T-helper 9 cell (primary cell): ENCODE measurements at places on chromosomes 7 and 10.

DNA sequence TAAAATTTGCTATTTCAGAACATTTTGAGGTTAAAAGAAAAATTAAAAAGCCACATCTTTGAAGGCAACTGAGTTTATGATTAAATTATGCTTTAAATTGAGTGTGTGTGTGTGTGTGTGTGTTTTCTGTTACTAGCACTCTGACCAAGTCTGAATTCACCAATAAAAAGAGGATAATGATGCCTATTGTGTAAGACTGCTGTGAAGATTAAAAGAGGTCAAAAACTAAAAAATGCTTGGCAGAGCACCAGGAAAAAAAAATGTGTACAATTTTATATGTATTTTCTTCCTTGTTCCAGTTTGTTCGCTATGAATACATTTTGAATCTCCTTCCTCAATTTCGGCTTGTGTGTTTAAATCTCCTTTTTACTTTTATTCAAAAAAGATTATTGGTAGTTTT, 316.6 kb upstream of the MAGI2 start:
- no peak for DNase-seq

GRCh38 chr7:1964913-1965578, 267.7 kb downstream of the MAD1L1 start:
- DNase-seq, result no peak

DNA sequence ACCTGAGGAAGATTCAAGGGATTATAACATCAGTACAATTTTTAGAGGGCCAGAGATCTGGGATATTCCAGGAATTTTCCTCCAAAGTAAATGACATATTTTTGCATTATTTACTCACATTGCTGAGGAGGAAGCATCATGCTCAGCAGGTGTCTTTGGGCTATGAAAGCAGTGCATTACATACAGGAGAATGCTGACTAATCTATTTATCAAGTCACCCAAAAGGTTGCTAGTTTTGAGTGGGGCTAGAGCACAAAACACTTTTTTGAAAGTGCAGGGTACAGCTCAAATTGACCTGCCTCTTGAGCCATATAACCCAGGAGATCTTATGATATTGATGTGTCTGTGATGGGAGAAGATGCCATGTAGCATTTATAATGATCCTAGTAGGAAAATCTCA, 603.1 kb downstream of the POM121L12 start:
- no peak for DNase-seq

GRCh38 chr10:14453593-14453992, 122.9 kb upstream of the FRMD4A start:
- DNase-seq, result no peak

DNA sequence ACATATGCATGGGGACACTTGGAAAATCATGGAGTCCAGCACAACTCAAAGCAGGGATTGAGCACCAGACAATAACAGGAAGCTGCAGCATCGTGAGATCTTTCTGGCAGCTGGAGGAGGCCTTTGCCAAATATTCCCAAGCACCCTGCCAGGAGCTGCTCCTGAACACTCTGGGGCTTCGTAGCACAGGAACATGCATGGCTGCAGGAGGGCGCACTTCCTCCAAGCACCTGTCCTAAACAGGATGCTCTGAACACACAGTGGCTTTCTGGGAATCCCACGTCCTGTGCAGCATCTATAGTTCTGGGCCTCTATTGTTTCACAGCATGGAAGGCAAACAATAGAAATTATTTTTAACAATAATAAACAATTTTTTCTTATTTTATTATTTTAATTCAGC, 4.1 kb downstream of the ABLIM1 start:
- DNase-seq, result no peak

- no peak for DNase-seq
These were observed 100.5 kb downstream of the FGFR2 start for GRCh38 chr10:121497513-121498470.

GRCh38 chr7:132825932-132826835, 249.9 kb upstream of the PLXNA4 start:
- no peak for DNase-seq

DNA sequence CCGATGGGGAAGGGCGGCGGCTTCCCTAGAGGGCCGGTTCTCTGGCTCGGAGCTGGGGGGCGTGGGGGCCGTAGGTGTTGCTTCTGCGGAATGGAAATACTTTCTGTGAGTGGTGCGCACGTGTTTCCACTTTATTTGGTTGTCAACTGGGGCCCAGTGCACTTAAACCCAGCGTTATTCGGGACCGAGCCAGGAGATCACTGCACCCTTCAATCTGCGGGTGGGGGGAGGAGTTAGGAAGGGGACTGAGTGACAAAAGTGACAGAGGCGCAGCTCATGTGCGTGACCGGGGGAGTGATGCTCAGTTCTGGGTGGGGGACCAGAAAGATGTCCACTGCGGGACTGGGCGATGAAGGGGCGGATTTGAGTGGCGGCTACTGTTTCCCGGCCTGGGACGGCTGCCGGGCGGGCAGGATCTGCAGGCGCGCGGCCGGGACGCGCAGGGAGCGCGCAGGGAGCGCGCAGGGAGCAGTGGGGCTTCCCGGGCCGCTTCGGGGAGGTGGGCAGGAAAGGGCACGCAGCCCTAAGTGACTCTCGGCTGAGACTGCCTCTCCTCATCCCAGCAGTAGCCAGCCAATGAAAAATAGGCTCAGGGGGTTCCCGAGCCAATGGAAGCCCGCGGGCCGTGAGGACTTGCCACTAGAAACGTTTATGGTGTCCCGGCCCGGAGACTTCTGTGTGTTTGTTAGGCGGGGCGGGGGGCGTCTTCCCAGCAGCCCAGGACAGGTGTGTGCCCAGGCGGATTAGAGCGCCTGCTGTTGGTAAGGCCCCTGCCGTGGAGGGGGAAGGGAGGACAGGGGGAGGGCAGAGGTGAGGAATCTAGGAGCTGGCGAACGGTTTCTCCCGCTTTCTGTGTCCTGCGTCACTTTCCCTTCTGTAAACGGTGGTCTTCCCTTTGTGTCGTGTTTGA, 54.3 kb upstream of the KDM7A start:
- DNase-seq, result peak; percentile 33

GRCh38 chr10:72079356-72079755, 9.0 kb downstream of the SPOCK2 start:
- DNase-seq, result peak; percentile 59

GRCh38 chr7:25895792-25896171, 256.2 kb upstream of the NFE2L3 start:
- DNase-seq, result no peak

- no peak for DNase-seq
These were observed 110.2 kb downstream of the CHN2 start for GRCh38 chr7:29304756-29305155.

GRCh38 chr7:44375236-44375699, 49.9 kb upstream of the CAMK2B start:
- no peak for DNase-seq

DNA sequence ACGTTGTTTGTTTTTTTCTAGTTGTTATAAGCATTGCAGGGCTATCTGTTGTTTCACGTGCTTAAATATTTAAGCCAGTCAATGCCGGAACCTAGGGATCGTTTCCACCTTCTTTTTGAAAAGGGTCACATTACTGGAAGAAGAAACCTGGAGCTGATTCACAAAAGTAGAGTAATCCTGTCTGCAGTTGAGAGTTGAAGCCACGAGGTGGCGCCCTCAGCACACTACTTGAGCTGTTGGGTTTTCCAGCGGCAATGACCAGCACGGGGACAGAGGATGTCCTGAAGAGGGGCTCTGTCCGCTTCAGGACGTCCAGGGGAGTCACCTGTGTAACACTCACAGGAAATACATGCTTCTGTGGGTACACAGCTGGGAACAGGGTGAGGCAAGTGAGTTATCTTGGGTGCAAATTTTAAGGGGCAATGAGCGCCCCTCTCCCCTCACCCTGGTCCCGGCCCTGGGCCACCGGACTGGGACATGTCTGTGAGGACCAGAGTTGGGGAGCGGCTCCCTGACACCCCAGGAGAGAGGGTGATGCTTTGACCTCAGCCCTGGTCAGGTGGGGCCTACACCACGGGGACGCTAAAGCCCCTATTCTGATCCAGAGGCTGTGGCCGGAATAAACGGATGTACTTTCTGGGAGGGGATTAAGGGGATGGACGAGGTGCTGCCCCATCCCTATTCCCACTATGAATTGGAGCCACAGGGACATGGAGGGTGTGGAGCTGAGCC, 26.3 kb upstream of the WDFY4 start:
- peak; percentile 41 for DNase-seq

DNA sequence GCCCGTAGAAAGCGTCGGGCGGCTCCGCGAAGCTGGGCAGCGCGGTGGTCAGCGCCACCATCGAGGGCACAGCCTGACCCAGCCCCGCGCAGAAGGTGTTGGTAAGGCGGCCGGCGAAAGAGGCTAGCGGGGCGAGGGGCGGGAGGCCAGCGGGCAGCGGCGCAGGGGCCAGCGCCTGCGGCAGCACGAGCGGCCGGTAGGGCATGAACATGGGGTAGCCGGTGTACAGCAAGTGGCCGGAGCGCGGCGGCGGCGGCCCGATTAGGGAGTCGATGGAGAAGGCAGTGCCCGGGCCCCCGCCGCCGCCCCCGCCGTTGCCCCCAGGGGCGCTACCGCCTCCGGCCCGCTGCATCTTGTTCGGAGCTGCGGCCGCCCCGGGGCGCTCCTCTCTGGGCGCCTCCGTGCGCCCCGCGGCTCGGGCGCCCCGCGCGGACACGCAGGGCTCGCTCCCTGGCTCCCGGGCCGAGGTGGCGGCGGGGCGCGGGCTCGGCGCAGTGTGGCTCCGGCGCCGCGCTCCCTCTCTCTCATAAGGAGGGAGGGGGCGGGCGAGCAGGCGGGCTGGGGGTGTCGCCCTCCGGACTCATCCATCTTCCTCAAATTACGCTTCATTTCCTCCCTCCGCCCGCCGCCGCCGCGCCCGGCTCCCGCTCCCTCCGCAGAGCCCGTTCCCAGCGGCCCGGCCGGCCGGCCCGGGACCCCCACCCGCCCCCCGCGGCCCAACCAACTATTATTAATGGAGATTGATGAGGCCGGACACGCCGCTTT, at the start of gene GBX1:
GBX1 (minus strand) TSS at position 498 of the 765 bp plus-strand sequence; CDS start at position 352, 146 bp downstream.
- peak; percentile 24 for DNase-seq

DNA sequence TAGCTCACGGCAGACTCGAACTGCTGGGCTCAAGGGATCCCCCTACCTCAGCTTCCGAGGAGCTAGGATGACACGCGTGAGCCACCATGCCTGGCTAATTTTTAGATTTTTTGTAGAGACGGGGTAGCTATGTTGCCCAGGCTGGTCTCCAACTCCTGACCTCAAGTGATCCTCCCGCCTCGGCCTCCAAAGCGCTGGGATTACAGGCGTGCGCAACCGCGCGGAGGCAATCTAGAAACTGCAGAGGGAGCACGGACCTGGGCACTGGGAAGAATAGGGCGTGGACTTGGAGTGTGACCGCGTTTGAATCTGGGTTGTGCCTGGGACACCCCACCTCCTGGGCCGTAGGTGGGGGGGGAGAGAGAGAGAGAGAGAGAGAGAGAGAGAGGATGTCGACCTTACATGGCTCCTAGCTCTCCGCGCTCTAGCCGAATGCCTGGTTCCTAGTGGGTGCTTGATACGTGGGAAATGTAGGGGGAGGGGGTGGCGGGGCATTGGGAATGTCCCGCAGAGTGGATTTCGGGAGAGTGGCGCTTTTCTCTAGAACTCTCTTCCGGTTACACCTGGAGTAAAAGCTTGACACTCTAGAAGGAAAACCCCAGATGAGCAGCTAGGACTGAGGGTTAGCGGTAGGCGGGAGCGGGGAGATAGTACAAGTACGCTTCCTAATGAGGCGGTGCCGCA, 1.2 kb upstream of the MAP3K8 start:
- DNase-seq, result no peak

DNA sequence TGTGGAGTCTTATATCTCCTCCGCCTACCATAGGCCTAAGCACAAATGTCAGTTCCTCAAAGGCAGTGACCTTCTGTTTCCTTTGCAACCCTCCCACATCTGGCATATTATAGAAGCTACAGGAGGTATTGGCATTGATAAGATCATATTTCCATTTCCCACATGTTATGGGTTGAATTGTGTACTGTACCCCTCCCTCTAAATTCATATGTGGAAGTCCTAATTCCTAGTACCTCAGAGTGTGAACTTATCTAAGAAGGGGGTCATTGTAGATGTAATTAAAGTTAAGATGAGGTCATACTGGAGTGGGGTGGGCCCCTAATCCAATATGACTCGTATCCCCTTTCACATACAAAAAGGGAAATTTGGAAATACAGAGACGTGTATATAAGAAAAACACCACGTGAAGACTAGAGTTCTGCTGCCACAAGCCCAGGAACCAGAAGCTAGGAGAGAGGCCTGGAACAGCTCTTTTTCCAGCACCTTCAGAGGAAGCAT, 6.1 kb upstream of the LAMB4 start:
- DNase-seq, result no peak

GRCh38 chr7:143407287-143408251, 1.1 kb downstream of the EPHA1 start:
- DNase-seq, result peak; percentile 28

DNA sequence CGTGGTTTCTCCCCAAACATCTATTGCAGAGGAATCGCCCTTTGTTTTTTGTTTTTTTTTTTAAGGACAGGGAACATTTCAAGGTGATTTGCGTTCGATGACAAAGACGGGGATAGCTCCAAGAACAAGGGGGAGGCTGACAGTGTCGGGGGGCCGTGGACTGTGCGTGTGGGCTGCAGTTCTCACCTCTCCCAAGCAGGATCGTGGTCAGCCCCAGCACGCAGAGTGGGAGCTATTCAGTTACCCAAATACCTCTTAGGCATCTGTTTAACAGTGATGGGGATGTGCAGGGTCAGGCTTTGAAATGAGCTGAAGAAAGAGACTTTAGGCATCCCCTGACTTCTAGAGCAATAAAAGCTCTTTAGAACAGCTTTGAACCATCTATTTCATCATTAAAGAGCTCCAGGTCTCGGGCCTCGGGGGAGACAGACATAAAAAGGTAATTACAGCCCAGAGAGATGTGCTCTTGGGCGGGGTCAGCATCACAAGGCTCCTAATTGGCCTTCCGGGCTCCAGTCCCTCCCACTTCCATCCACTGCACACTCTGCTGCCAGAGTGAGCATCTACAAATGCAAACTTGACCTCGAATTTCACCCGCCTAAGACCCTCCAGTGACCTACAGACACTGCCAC, 97.3 kb downstream of the MYL10 start:
- no peak for DNase-seq

DNA sequence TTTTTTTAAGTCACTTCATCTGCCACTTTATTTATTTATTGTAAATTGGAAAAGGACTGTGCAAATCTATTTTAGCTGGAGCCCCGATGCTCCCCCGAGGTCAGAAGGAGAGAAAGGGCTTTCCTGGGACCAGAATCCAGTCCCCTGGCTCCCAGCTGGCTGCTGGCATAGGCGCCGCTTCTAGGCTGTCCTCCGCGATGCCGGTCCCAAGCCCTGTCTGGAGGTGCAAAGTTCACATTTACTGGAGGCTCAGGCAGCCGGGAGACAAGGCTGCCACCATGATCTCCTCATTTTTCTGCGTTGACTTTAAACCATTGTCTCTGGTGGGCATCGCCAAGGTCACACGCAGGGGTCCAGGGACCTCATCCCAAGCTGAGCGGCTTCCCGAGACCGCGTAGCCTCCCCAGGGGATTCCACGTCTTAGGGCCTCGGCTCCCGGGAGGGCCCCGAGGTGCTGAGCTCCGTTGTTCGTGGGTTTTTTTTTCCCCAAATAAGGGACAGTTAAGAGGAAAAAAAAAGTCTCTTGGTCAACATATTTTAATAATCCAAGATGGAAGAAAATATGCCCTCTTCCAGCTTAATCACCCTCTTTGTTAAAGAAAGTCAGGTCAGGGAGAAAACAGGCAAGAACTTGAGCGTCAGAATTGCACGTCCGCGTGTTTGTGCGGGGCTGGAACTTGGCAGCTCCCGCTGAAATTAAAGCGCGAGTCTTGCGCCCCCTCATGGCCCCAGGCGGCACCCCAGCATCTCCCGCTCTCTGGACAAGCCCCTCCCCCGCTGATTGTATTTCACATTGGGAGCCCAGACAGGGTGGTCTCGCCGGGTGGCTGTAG, 11.9 kb downstream of the RGR start:
- DNase-seq, result peak; percentile 10

GRCh38 chr7:74023786-74024185, 4.2 kb upstream of the ELN start:
- DNase-seq, result no peak
